CD8-positive, alpha-beta memory T cell (primary cell): ENCODE measurements at places on chromosomes 3 and 15.

DNA sequence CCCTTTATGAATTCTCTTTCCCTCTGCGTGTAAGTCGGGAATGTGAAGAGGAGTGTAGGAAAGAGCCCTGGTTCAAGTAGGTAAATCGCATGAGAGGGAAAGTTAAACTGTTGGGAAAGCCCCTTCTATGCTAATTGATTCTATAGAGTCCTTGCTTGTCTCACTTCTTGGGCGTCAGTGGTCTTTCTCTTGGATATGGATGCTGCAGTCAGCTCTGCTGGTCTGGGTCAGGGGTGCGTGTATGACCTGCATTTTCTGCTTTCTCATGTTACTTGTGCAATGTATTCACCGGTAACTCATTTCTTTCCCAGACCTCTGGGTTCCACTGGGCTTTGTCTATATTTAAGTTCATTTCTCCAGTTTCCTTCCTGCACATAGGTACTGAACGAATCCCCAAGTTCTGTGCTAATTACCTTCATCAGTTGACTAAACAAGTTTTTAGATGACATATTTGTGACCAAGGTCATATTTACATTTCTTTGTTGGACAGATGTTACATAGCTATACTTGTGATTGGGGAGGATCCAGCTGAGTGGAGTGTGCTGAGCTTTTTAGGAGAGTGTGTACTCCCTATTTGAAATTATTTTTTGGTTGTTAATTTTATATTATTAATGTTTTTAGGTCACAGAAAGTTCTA, 1.4 kb downstream of the SETD5 start:
- DNase-seq, result peak; percentile 42

DNA sequence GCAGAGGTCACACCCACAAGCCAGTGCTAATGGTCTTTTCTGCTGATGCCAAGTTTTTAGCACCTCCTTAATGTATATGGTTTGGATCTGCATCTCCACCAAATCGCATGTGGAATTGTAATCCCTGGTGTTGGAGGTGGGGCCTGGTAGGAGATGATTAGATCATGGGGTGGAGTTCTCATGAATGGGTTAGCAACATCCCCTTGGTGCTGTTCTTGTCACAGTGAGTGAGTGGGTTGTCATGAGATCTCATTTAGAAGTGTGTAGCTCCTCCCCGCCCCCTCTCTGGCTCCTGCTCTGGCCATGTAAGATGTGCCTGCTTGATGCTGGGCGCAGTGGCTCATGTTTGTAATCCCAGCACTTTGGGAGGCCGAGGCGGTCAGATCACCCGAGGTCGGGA, 37.3 kb upstream of the KLHL6 start:
- DNase-seq, result no peak

DNA sequence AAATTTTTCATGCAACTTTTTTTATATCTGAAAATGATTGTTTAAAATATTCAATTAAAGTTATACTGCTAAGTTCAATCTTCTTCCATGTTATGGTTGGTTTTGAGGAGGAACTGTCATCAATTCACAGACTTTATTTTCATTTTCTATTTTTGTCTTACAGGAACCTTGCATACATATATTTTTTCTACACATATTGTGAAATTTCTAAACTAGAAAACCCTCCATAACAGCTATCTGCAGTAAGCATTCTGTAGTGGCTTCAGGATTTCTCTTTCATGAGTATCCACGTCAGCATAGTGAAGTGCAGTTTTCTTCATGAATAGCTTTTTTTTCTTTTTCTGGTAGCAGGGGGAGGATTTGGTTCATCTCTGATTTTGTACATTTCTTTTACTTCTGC, 48.2 kb downstream of the ATR start:
- no peak for DNase-seq

DNA sequence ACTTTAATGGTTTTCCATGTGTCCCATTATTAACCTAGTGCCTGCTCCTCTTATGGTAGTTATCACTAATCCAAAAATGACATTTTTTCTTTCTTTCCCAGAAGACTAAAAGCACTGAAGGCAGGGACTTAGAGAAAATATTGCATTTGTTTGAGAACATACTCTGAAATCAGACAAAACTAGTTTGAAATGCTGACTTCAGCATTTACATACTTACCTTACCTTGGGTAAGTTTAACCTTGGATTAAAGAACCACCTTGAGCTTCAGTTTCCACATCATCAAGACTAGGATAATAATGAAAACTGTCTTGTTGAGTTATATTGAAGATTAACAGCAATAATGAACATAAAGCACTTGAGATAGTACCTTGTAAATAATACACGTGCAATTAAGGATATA, 413.0 kb downstream of the SOX2 start:
- no peak for DNase-seq

GRCh38 chr3:94362393-94362792, 299.5 kb downstream of the NSUN3 start:
- DNase-seq, result no peak

GRCh38 chr15:75192307-75192706, 9.4 kb upstream of the C15orf39 start:
- no peak for DNase-seq

DNA sequence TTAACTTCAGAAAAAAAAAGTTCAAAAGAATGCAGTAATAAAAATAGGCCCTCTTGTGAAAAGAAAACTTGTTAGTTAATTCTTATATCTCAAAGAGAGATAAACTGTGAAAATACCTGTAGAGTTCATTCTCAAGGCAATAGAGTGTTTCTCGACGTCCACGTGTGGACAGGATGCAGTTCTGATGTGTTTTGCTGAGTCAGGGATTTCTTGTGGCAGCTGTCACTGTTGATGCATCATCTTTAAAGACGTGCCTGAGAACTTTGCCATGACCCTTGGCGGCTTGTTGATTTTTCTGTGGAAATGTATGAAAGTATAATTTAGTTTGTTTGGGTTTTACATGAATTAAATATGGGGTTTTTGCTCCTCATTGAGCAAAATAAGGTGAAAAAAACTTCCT, 702.2 kb downstream of the NLGN1 start:
- no peak for DNase-seq

DNA sequence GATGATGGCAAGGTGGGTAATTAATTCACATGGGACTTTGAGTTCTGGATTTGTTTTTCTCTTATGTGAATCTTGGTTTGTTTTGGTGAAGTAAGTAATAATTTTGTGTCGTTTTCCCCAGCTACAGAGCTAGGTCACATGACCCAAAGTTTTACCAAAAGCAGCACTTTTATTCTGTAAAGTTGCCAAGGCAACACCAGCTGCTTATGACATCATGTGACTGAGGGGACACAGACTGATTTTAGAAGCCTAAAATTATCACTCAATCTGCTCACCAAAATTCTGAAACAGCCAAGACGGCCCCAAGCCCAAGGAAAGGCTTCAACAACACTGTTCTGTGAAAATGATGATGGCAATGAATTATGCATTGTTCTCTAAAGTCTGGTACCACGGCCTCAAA, 63.9 kb downstream of the MEX3B start:
- DNase-seq, result no peak

GRCh38 chr3:138678874-138679392, 70.4 kb downstream of the FAIM start:
- no peak for DNase-seq

- no peak for DNase-seq
Measured at GRCh38 chr15:37045859-37046740, 54.2 kb downstream of the MEIS2 start.

- no peak for DNase-seq
Measured at GRCh38 chr3:57080171-57080570, 19.7 kb downstream of the SPATA12 start.

DNA sequence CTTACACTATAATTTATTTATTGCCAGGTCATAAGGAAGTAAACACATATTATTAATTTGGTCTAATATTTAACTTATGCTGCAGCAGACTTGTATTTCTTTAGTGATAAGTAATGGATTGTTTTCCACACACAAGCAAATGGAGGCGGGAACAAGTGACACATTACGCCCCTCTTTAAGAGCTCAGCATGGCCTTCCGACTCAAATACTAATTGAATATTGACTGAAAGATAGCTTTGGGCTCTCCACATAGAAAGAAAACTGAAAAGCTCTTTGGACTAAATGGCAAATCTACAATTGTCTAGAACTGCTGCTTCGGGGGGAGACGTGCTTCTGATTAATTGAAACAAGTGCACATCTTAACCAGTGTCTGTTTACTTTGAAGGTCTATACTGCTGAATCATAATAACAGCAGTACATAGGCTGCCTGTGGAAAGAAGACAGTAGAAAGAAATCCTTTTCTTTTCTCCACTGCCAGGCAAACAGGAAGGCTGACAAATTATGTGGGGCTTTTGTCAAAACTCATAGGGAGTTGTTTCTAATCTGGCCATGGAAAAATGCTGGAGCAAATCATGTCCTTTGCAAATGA, 15.9 kb downstream of the CADPS start:
- DNase-seq, result no peak

GRCh38 chr3:124514683-124515082, 215.6 kb upstream of the UMPS start:
- DNase-seq, result no peak

GRCh38 chr3:191627064-191627463, 166.1 kb downstream of the PYDC2 start:
- DNase-seq, result no peak

DNA sequence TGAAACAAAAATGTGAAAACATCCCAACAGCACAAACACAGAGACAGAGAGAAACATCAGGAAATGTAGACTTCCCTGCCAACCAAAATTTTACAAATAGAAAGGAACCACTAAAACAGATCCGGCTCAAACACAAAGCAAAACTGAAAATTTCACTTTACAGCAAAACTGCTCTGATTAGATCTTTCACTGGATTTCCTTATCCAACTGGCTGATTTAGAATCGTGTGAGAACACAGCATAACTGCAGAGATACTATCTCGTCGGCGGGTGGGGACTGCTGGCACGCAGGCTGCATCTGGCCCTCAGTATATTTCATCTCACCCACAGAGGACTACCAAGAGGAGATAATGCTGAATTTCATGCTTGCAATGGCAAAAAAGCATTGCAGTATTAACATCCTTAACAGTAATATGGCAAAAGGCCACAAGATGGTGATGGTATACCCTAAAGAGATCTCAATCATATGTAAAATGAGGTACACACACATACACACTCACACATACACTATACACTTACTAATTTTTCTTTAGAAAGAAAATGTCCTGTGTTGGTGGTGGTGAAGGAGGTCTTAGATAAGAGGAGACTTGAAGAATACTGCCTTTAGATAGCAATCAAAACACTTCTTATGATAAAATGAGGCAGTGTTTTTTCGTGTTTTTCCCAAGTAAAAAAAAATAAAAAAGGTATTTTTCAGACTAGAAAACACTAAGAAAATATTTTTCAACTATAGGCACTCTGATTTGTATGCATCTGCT, 10.6 kb upstream of the LEO1 start:
- peak; percentile 55 for DNase-seq

- DNase-seq, result no peak
Measured at GRCh38 chr3:160076519-160076918, 87.9 kb downstream of the IL12A start.

GRCh38 chr3:38067508-38068233, 28.7 kb downstream of the DLEC1 start:
- no peak for DNase-seq
